ENCODE measurements at places on chromosomes 5 and 9.

- no peak for DNase-seq
Observed at GRCh38 chr9:114315723-114316363, 7.1 kb upstream of the ORM1 start.

DNA sequence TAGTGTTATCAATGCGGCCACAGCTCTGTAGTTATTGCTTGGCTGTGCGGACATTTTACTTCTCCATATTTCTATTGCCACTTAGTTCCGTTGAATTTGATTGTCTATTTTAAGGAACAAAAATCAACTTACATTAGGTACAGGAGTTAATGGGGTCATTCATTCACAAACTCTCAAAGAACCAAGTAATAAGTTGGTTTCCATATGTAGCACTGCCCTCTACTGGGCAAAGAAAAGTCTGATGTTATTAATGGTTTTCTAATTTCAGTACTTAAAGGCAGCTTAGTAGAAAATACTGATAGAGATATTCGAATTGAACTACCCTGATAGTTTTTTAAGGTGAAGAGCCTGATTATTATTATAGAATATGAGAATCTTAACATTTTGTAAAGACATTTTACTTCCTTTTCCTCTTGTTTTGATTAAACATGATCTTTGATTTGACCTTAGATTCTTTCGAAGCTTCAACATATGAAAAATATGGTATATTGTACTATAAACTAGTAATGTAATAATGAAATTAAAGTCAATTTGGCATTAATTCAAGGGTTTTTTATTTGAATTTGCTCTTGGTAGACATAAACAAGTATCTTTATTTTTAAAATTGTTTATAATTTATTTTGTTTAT lies 119.5 kb upstream of the CTNND2 start:
- no peak for DNase-seq

- no peak for DNase-seq
Observed at GRCh38 chr5:133497608-133498348, 114.6 kb downstream of the FSTL4 start.

- no peak for DNase-seq
Observed at GRCh38 chr5:16894236-16895057, 41.6 kb downstream of the MYO10 start.

DNA sequence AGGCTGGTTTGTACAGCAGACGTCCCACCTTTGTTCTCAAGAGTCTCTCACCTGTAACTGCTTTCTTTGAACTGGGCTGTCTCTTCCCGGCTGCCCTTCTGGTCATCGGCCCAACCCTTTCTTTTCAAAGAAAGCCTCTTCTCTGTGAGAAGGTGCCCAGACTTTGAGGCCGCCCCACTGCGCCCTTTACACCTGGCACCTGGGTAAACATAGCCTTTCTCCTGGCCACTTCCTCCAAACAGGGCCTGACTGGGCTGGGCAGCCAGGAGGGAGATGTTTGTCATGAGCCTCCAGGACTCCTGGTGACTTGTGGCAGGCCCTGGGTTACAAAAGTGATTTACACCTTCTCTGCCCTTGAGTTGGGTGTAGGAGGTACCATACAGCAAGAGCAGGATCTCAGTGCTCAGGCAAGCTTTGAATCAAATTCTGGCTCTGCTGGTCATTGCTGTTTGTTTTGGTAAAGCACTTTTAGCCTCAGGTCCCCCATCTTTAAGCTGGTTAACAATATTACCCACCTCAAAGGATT lies 127.2 kb upstream of the CXCL14 start:
- no peak for DNase-seq

GRCh38 chr5:57259704-57260103 lies 85.8 kb downstream of the GPBP1 start:
- DNase-seq: no peak

DNA sequence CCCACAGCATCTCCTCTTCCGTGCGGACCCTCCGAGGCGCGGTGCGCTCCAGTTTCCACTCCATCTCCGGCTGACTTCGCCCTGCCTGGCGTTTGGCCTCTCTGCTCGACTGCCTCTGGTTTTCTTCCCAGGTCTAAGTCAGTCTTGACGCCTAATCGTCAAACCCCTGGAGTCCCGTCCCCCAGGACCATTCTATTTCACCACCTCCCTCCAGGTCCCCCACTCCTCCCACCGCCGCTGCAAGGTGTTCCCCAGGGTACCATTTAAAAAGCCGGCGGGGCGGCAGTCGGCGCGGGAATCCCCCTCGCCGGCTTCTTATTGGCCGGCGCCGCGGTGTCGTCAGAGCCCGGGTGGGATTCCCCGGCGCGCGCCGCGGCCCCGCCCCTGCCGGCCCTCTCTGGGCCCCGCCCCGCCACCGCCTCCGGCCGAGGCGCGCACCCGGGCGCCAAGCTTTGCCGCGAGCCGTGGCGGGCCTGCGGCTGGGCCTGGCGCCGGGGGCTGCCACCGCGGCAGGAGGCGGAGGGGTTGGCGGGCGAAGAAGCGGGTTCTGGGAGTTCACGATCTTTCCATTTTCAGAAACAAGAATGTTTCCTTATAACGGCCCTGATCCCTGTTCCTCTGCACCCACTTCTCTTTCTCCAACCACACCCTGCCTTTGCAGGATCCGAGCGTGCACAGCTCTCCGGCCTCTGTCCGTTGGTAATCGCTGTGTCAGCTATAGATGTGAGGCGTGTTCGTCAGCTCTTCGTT lies at the start of gene CDC20B:
Gene CDC20B (minus strand): TSS at position 241 of the 750 bp plus-strand sequence. CDS start 177 bp downstream, at position 64.
- peak; percentile 65 for DNase-seq

DNA sequence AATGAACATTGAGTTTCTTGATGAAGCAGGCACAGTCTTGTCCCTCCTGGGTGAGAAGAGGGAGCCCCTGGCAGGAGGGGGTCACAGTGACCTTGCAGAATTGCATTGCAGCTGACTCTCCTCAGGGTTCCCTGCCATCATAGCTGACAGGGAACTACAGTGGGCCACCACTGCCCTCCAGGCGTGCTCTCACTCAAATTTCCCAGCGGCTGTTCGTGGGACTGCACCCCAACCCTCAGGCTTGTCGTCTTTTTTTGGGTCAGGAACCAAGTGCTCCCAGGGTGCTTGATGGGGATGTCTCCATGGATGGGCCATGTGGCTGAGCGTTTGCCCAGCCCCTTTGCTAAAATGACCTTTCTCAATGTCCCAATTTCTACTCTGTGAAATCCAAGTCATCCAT lies 215.8 kb downstream of the MELK start:
- DNase-seq: no peak

Measured in stimulated activated naive B cell treated with anti-CD40 and anti-IgM and Interleukin-4, amounts not matched to agents 10 μg/mL and 1 μg/mL and 100 μg/mL, for 72 hours (primary cell).